GDM1 (cell line): ENCODE measurements at places on chromosomes 4 and X.

DNA sequence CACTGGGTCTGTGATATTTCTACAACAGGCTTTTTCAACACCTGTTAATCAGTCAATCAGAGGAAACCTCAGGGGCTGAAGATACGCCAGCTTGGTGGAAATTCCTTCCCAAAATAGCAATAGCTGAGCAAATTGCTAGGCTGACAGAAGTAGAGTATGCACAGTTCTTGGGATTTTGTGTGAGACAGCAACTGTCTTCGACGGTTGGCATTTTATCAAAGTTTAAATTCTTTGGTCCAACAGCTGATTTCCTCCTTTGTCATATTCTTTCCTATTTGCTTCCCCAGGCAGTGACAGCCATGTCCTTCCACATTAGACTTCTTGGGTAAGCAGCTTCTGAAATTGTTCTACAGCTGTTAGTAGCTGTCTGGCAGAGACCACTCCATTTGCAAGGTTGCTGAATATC lies 8.0 kb upstream of the PALLD start:
- DNase-seq: peak; percentile 14

DNA sequence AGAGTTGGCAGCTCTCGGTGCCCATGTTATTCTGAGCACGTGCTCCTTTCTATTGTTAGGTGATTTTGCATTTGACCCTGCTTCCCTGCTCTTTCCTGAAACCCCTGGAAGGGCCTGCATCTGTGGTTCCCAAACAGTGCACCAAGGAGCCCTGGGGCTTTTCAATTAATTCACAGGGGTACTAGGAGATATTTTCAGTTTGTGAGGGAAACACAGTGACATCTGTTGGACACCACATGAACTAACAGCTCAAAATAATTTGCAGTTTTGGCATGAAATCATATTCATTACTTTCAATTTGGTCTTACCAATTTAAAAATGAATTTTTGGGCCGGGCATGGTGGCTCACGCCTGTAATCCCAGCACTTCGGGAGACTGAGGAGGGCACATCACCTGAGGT lies 156.6 kb downstream of the GATB start:
- DNase-seq: no peak

DNA sequence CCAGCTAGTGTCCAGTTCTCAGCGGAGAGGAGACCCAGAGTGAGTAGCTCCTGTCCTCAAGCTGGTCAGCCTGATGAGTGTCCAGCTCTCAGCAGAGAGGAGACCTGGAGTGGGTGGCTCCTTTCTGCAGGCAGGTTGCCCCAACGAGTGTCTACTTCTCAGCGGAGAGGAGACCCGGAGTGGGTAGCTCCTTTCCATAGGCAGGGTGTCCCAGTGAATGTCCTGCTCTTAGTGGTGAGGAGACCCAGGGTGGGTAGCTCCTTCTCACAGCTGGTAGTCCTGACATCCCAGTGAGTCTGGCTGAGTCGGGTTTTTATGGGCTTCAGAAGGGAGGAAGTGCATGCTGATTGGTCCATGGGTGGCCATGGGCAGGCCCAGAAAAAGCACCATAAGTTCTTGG lies 55.7 kb upstream of the NUDT6 start:
- DNase-seq: no peak

DNA sequence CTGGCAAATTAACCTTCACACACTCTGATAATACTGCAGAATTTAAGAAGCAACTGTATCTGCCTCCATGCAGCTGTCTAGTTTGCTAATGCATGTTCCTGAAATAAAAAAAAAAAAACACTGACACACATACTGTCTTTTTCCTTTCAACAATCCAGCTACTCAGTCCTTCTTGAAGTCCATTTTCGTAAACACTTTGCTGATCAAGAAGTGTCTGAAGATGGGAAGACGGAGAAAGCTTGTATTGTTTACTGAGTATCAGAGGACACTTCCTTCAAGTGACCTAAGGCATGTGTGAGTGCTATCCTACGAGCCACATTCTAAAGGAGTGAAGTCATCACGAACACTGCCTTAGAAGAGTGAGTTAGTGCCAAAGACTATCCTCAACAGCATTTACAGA lies 82.6 kb downstream of the LUZP4 start:
- DNase-seq: no peak

- DNase-seq: no peak
These were observed 16.1 kb downstream of the BCOR start for GRCh38 chrX:40081679-40082068.

DNA sequence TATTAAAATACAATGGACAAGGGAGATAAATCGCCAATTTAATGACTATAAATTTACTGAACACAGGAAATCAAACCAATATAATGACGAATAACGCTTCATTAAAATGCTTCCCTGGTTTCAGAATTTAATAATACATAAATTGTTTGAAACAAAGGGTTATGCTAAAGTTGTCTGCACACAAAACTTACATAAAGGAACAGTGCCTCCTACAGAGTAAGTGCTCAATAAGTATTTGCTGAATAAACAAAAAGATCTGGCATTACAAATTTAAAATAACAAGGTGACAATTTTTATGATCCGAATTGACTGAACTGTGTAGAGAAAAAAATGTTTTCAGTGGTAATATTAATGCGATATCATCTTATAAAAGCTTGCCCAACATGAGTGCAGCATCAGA lies 69.6 kb downstream of the NOCT start:
- DNase-seq: no peak

GRCh38 chr4:119212964-119213606 lies 572 bp downstream of the USP53 start:
- DNase-seq: peak; percentile 73

- DNase-seq: no peak
These were observed 106.5 kb downstream of the TNIP2 start for GRCh38 chr4:2649604-2650114.

DNA sequence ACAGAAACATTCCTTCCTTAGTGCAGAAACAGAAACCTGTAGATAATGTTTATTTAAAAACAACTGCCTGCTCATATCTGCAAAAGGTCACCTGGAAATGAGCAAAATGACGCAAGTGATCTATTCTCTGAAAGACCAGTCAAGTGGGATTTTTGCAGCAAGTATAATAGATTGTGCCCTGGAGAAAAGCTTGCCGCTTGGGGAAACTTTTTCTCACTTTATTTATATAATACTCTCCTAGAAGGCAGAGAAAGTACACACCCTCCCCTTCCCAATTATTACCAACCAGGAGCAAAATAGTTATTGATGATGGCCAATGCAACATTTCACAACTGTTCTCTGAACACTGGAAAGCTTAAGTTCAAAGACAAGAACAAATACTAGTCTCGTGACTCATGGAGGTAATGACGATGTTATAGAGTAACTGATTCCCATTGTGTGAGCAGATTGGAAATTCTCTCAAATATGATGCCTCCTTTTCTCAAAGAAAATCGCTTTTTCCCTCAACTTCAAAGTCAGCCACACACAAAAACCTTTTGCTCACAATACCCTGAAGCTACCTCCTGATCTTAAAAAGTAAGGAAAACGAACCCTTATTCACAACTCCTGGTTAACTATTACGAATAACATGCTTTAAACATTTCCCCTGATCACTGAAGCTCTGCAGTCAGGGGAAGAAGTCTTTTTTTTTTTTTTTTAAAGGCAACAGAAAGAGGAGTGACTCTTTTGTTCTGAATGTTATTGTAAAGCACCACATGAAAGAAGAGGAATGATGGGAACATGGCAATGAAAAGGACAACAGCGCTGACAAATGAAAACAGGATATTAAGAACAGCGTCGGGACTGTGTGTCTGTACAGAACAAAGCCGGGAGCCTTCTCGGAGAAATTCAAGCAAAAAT lies 41.0 kb downstream of the MID1 start:
- DNase-seq: no peak

- DNase-seq: no peak
These were observed 8.8 kb downstream of the DIPK2B start for GRCh38 chrX:45191820-45192409.

DNA sequence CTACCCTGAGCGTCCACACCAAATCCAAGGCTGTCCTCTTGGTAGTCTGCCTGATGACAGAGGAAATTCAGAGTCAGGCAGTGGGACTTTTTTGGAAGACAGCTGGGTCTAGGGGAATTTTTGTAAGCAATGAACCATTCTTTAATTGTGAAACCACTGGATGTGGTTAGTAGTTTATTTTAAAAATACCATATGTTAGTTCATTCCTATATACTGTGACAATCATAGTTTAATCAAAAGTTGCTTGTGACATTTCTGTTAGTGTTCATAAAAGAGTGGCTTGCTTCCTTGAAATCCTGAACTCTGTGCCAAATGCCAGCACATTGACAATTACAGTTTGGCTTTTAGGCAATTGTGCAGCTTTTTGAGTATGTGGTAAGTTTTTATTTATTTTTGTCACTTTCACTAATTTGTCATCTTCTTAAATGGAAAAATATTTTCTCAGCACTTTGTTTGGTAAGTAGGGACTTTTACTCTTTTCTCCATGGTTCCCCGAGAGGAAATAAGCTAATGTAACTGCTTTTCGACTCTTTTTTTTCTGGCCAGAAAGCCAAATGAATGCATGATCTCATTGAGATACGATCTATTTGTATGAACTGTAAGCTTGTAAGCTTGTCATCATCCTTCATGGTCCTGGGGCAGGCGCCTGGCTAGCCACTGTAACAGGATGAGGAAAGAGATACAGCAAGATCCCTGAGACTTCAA lies 72.6 kb upstream of the SLC4A4 start:
- DNase-seq: no peak
